Hematopoietic multipotent progenitor cell treated with erythropoietin and hydrocortisone succinate and interleukin-3 and kit ligand, for 4 days (in vitro differentiated cells): ENCODE measurements at places on chromosomes 4 and X.

GRCh38 chr4:79413886-79414285, 5.9 kb upstream of the GK2 start:
- no peak for DNase-seq

GRCh38 chr4:137471895-137472294, 60.4 kb downstream of the PCDH18 start:
- DNase-seq, result no peak

- DNase-seq, result no peak
Observed at GRCh38 chr4:73606465-73606974, 13.7 kb downstream of the RASSF6 start.

- DNase-seq, result no peak
Observed at GRCh38 chr4:56106180-56107147, 157.7 kb downstream of the CEP135 start.

- no peak for DNase-seq
Observed at GRCh38 chr4:129645461-129645860, 549.5 kb downstream of the C4orf33 start.

- no peak for DNase-seq
Observed at GRCh38 chrX:100717363-100717762, 14.6 kb downstream of the SYTL4 start.
